Uterus (tissue), 4 donors: ENCODE measurements at places on chromosomes 16 and 17. TPM values are rescaled to one million over a fixed set of nuclear protein-coding genes. Genes with fewer than 3 reads are reported as not detected.

GRCh38 chr16:21186326-21186691, 25.1 kb downstream of the ZP2 start:
- no peaks in the 10 kb centered on the region for H3K27me3 ChIP-seq
- H3K4me3 ChIP-seq, result no peak overlapping the region
- no peaks in the 10 kb centered on the region for H3K4me1 ChIP-seq
- no peak overlapping the region for H3K27ac ChIP-seq
- no peak for DNase-seq

Gene TBC1D28
- not detected for total RNA-seq

Gene ADORA2B
- not detected for total RNA-seq

GRCh38 chr17:73938706-73939105, 264.8 kb upstream of the RPL38 start:
- H3K27me3 ChIP-seq, result no peaks in the 10 kb centered on the region
- no peaks in the 10 kb centered on the region for H3K36me3 ChIP-seq
- no peak overlapping the region for H3K4me3 ChIP-seq
- no peak overlapping the region for H3K27ac ChIP-seq

DNA sequence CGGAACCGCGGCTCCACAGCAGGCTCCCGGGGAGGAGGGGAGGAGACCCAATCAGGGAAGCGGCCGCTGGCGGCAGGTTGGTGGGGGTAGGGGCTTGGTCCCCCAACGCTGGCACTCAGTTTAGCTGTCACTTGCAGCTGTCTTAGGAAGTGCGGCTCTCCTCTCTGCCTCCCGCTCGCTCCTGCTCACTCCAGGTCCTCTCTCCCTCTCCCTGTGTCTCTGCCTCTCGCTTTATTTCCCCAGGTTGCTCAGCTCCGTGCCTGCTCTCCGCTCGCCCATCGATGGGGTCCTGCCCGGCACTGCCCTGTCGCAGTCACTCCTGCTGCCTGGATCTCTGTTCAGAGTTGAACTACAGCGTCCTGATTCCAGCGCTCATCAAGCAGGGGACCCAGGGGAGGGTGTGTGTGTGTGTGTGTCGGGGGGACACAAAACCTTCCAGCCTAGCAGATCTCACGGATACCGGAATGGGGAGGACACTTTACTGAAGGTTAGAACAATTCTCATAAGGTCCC, 145.6 kb downstream of the ENGASE start:
- no peak for DNase-seq
- H3K36me3 ChIP-seq, result no peaks in the 10 kb centered on the region
- no peaks in the 10 kb centered on the region for H3K4me1 ChIP-seq
- H3K27ac ChIP-seq, result no peak overlapping the region
- no peaks in the 10 kb centered on the region for H3K27me3 ChIP-seq

DNA sequence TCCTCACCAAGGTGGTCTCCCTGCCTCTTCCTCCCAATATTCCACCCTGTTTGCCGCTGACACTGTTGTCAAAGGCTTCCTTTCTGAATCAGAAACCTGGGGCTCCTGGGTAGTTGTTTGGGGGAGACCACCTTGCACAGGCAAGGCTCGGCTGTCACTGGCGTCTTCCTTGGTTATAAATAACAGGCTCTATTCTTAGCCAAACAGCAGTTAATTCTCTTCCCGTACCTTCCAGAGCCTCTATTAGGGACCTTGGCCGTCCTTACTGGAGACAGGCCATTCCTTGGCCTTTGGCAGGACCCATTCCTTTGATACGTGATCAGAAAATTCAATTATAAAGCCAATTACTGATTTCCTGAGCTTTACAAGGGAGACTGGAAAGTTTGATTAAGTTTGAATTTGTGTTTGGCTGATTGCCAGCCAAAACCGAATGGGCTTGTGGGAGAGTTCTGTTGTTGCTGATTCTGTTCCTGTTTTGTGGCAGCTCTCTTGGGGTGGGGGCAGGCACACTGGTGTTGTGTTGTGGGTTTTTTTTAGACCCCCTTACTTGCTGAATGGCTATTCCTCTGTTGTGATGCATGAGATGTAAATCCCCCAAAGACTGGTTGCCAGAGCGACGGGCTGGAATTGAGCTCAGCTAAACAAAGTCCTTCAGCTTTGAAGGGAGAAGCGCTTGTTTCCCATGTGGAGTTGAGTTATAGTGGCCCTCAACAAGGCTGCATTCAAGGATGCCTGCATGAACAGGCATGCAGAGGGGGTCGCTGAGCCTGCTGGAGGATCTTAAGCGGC, 104.6 kb downstream of the GNAO1 start:
- DNase-seq, result no peak
- no peaks in the 10 kb centered on the region for H3K27me3 ChIP-seq
- H3K4me3 ChIP-seq, result no peak overlapping the region
- H3K27ac ChIP-seq, result peak overlapping the region; percentile 52
- H3K36me3 ChIP-seq, result no peaks in the 10 kb centered on the region

DNA sequence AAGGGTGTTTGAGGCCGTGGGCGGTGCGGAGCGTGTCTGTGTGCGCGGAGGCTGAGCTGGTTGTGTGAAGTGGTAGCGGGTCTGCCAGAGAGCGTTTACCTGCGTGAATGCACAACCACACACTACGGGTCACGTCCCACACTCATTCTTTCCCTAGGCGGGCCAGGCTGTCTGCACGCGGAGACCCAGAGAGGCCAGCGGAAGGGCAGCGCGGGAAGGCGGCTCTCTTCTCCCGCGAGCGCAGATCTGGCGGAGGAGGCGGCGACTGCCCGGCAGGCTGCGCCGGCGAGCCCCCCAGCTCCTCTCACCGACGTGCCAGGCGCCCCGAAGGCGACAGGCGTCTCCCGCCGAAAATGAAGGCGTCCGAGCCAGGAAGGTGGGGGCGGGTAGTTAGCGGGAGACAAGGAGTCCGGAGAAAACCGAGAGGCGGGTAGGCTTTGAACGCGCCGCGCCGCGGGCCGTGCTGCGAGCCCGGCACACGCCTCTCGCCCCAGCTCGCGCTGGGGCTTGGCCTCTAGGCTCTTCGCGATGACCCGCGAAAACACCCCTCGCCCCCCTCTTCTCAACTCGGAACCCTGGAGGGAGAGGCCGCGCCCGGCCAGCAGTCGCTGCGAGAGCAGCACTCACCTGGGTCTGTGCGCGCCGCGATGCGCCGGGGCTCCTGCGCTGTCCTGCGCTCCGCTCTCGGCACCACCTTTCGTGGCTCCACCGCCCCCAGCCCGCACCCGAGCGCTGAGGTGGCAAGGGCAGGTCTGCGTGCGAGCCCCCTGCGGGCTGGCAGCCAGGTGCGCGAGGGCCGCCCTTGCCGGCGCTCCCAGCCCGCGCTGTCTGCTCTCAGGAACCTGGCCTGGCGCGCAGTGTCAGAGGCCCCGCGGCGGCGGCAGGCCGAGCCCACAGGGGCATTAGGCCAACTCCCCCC, 2.0 kb upstream of the FOXF1 start:
- H3K36me3 ChIP-seq, result no peaks in the 10 kb centered on the region
- peak overlapping the region; percentile 84 for H3K27ac ChIP-seq
- peaks cover 33% of the 10 kb centered on the region for H3K4me1 ChIP-seq
- H3K4me3 ChIP-seq, result peak overlapping the region; percentile 50

DNA sequence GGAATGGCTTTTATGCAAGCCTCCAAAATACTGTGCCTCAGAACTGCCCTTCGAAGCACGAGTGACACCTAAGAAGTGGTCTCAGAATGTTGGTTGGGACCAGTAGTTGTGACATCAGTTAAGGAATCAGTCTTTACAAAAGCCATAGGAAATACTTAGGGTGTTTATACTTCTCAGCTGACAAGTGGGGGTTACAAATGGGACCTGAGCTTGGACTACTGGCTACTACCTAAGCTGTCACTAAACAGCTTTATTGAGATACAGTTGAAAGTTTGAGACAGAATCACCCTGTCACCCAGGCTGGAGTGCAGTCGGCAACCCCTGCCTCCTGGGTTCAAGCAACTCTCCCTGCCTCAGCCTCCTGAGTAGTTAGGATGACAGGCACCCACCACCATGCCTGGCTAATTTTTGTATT, 5.0 kb downstream of the RPL19 start:
- no peak for DNase-seq
- no peaks in the 10 kb centered on the region for H3K36me3 ChIP-seq
- peaks cover 16% of the 10 kb centered on the region for H3K4me1 ChIP-seq
- H3K27ac ChIP-seq, result no peak overlapping the region

DNA sequence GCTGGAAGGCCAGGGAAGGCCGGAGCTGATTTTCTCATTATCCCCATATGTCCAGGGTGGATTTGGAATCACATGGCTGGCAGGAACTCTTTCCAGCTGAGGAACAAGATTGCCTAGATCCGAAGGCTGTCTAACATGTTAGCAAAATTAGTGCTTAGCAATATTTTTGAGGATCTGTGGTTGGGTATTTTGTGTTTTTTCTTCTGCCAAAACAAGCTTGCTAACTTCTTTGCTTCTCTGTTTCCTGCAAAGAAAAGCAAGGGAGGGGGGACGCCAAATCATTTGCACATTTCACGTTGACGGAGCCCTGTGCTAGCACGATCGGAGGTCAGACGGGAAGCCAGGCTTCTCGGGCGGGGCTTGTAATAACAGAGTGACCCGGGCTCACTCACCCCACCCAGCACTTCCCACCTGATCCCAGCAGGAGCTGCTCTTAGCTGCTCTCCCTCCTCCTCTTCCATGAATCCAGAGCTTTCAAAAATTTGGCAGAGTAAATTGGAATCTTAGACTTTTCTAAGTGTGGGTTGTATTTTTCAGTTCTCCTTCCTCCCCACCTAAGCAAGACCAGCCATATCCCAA, 33.3 kb upstream of the FOXF1 start:
- no peaks in the 10 kb centered on the region for H3K4me1 ChIP-seq
- DNase-seq, result peak; percentile 35
- H3K27ac ChIP-seq, result no peak overlapping the region
- no peaks in the 10 kb centered on the region for H3K36me3 ChIP-seq
- no peaks in the 10 kb centered on the region for H3K27me3 ChIP-seq
- no peak overlapping the region for H3K4me3 ChIP-seq

Gene SOST
- total RNA-seq, result not detected

Gene DOC2A
- 1.8 TPM for total RNA-seq

Gene SPHK1
- 7.9 TPM for total RNA-seq

- peaks cover 4% of the 10 kb centered on the region for H3K4me1 ChIP-seq
- H3K36me3 ChIP-seq, result no peaks in the 10 kb centered on the region
- H3K4me3 ChIP-seq, result peak overlapping the region; percentile 76
- no peaks in the 10 kb centered on the region for H3K27me3 ChIP-seq
- peak overlapping the region; percentile 90 for H3K27ac ChIP-seq
- DNase-seq, result peak; percentile 52
Measured at GRCh38 chr16:15650698-15651171, 690 bp downstream of the NDE1 start.

- H3K27ac ChIP-seq, result no peak overlapping the region
- no peaks in the 10 kb centered on the region for H3K27me3 ChIP-seq
- no peaks in the 10 kb centered on the region for H3K4me1 ChIP-seq
- no peaks in the 10 kb centered on the region for H3K36me3 ChIP-seq
- H3K4me3 ChIP-seq, result no peak overlapping the region
Measured at GRCh38 chr17:56739376-56739775, 94.3 kb downstream of the C17orf67 start.
